ENCODE measurements at places on chromosomes 11 and 22.

GRCh38 chr11:104704146-104704830, 194.0 kb downstream of the CASP12 start:
- DNase-seq: no peak

- DNase-seq: no peak
Measured at GRCh38 chr11:103907548-103908455, 128.6 kb upstream of the DDI1 start.

GRCh38 chr11:16607675-16608644, 130.5 kb upstream of the C11orf58 start:
- peak; percentile 26 for DNase-seq

DNA sequence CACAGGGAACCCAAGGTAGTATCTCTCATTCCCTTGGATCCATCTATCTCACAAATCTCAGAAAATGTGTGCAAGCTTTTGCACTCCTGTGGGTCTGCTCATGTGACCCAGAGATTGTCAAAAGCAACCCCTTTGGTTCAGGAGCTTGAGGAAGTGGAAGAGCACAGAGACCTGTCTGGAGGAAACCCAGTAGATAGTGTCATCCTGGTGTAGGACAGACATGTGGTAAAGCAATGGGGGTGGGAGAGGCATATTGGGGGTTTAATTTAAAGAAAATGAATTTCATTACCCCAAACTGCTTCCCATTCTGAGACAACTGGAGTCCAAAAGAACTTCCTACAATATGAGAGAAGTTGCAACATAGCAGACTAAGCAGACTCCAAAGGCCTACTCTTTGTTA, 5.8 kb upstream of the MS4A14 start:
- no peak for DNase-seq

GRCh38 chr11:7892059-7892699, 38.9 kb downstream of the OR10A6 start:
- no peak for DNase-seq

DNA sequence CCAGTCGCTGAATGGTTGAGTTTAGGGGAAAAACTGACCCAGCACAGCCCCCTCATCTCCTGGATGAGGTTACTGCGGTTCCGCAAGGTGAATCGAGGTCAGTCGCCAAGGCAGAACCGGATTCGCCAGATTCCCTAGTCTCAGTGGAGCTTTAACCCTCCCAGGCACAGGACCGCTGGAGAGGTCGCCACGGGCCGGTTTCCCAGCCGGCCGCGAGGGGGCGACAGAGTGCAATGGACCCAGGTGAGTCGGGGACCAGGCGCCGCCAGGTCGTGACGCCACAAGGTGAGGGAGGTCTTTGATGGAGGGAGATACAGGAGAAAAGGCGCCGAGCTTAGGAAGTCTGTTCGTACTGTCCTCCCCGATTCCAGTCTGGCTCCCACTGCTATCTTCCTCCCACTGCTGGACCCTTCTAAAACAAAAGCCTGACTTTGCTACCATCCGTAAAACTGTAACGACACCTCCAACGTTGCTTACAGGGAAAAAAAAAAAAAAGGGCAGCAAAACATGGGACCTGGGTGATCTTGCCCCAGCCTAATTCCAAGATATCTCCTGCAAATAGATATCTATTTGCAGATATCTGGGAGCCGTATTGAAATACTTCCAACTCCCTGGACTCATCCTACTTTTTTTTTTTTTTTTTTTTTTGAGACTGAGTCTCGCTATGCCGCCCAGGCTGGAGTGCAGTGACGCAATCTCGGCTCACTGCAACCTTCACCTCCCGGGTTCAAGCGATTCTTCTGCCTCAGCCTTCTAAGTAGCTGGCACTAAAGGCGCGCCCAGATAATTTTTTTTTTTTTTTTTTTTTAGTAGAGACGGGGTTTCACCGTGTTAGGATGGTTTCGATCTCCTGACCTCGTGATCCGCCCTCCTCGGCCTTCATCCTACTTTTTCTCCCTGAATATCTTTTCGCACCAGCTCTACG, 1.4 kb upstream of the GGA1 start:
- peak; percentile 77 for DNase-seq

DNA sequence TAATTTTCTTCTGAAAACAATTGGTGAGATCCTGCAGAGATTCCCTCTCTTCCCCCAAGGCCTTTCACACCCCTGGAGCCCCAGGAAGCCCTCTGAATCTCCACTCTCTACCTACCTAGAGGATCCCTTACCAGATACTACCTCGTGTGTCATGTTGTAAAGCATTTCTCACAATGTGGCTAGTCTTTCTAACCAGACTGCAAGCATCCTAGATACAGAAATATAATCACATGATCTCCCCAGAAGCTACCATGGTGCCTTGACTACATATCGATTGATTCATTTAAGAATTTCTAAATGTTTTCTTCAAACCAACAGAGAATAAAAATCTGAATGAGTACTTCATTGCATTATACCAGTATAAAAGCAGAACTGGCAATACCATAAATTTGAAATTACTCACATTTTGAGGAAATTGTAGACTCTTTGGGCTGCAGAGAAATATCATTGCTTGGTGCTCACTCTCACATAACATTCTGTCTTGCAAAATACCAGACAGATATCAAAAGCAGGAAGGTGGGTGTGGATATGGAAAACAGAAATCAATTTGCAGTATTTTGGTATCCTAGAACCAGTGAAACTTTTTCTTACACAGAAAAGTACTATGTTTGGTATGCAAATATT, 113.5 kb downstream of the MAML2 start:
- no peak for DNase-seq

DNA sequence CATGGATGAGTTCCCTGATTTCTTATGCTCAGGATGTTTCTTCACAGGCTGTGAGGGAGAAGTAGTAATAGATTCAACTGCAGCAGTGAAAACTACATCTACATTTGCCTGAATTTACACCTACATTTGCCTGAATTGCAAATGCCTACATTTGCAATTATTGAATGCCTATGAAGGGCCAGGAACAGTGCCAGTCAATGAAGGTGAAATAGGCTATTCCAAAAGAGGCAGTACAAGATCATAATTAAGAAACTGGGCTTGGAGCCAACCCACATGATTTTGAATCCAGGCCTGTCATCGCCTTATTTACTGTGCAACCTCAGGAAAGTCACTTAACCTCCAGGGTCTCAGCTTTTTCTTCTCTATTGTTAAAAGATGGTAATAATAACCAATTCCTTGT, 1353.3 kb downstream of the FAM181B start:
- no peak for DNase-seq

DNA sequence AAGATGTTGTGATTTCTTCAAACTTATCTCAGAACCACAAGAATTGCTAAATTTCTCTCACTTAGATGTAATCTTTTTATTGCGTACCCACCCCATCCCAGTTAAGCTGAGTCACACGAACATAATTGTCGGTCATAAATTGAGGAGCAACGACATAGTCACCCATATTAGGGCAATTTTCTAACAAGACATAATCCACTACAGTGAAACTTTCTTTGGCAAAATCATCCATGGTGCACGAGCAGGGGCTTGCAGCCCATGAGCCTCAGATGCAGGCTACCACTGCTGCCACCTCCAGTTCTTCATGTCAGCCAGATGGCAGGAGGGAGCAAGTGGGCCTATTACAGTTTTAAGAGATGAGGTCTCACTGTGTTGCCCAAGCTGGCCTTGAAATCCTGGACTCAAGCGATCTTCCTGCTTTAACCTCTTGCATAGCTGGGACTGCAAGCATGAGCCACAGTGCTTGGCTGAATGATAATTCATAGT, 70.3 kb upstream of the GRK2 start:
- DNase-seq: no peak

DNA sequence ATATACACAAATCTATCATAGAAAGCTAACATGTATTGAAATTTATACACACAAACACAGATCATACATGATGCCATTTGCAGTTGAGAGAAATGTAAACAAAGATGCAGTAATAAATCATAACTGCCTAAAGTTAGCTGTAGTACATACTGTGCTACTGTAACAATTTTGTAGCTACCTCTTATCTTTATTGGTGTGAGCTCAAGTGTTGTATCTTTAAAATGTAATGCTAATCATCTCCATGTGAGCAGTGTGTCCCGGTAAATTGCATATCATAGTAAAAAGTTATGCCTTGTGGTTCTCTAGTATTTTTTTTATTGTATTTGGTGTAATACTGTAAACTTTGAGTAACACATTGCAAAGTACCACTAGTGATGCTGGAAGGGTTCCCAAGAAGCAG, 16.8 kb upstream of the PITPNB start:
- no peak for DNase-seq

GRCh38 chr22:44569561-44569991, 71.5 kb upstream of the RTL6 start:
- no peak for DNase-seq

DNA sequence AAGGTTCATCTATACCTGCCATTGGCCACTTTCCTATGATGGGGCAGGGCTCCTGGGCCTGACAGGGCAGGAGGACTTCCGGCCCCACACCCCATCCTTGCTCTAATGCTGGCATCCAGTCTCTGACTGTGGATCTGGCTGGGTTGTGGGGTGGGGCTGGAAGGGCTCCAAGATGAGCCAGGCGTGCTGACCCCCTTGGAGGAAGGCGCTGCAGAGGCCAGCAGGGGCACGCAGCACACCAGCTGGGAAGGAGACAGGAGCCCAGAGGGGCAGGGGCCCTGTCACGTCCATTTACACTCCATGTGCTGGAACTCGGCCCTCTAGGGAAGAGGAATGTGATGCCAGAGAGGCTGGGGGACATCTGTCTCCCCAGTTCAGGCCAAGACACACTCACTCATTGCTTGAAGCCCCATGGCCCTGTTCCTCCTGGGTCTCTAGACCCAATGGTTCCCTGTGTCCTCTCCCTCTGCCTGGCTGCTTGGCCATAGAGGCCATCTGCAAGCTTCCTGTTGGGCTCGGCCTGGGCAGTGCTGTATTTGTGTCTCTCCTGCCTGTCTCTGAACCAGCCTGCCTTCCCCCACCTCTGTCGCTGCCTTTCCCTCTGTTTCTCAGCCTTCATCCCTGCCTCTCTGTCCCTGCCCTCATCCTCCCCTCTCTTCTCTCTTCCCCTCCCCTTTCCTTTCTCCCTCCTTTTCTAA, 67.5 kb upstream of the NECTIN1 start:
- no peak for DNase-seq

- no peak for DNase-seq
Measured at GRCh38 chr11:33018840-33019239, 3.2 kb downstream of the DEPDC7 start.

GRCh38 chr11:83364500-83365045, 78.4 kb upstream of the CCDC90B start:
- DNase-seq: no peak

DNA sequence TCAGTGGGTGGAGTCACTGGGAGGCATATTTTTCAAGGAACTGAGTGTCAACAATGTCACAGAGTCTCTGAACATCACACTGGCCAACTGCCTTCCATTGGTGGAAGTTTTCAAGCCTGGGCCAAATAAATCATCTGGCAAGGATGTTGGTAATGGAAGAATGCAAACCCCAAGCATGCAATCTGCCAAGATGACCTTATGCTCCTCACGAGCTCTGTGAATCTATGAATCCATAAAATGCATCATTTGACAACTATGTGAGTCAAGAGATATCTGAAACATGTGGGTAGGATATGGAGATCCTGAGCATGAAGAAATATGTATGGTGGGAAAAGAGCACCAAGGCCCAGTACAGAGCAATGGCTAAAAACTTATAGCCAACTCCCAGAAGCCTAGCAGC, 122.2 kb downstream of the PLEKHA7 start:
- DNase-seq: no peak

Measured in NCI-H1048 (cell line).